Hematopoietic multipotent progenitor cell (in vitro differentiated cells): ENCODE measurements at places on chromosomes 16 and 17.

GRCh38 chr17:31690151-31690551, 168.9 kb downstream of the COPRS start:
- DNase-seq: no peak

DNA sequence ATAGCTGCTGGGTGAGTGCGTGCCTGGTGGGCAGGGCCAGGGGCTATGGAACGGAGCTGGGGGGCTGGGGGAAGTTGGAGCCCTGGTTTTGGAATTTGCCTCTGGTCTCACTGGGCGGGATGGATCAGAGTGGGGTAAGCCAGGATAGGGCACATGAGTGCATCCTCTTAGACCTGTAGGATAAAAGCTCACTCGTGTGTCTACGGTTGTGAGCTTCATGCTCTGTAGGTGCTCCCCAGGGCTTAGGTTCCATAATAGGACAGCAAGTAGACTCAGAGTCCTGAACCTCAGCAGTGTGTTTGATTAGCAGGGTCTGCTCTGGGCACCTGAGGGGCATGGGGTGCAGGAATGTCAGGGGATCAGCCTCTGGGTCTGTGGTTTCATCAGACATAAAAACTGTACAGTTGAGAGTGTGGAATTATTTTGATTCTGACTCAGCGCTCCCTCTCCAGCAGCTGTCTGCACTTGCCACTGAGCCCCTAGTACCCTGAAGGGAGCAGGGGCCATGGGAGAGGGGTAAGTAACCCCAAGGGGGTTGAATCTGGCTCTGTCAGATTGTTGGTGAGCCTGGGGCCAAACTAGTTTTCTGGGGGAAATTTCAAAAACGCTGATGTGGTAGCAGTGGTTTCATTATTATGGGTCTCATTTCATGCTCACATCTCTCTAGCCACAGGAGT, 84.2 kb upstream of the LGALS9 start:
- no peak for DNase-seq

- no peak for DNase-seq
These were observed 235.8 kb upstream of the NLRP1 start for GRCh38 chr17:5819921-5820685.

DNA sequence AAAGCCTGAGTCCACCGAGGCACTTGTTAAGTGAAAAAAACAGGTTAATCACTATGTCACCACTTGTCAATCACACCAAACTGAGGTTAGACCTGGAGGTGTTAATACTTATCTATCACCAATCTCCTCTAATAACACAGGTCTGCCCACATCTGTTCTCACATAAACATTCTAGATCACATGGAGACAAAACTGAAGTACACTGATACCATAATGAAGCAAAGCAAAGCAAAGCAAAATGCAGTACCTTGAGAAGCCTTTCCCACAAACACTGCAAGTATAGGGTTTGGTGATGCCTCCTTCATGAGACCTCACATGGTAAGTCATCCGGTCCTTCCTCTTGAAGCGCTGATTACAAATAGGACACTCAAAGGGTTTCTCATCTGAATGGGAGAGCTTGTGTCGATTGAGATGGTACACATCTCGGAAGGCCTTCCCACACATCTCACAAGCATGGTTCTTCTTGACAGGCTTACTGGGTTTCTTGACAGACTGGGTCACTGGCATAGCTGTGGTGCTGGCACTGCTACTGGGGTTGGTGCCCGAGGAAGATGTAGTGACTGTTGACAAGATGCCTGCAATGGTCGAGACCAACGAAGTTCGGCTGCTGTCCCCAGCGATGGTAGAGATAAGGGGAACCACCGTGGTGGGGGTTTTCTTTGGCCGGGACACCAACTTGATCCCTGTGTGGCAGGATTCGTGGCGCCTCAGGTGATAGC, 5.4 kb downstream of the VEZF1 start:
- DNase-seq: no peak

DNA sequence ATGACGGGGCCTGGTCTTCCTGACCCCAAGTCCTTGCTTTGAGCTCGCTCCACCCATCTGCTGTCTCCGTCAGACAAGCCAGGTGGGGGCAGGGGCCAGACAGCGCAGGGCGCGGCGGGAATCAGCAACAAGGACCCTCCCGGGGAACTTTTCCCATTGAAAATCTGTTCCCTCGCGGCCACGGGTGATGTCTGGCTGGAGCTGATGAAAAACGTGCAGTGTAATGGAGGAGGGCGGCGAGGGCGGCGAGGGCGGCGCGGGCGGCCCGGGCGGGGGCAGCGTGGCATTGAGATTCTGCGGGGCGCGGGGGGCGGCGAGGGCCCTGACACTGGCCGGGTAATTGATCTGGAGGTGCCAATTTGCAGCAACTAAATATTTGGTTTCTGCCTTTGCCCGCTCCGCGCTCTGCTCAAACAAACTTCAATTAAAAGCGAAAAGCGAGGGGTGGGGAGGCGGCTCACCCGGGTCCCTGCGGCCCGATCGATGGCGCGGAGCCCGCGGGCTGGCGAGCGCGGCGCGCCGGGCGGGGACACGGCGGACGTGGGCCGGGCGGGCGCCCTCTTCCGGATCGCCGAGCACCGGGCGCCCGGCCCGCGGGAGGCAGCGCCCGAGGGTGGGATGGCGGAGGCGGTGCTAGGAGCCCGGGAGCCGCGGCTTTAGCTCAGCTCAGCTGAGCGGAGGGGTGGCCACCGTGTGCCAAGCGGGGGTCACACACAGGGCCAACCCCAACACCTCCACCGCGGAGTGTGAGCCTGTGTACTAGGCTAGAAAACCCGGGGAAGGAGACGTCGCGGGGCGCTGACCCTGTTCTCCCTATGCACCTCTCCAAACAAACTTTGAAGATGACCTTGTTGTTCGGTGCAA, 32.4 kb downstream of the DCAKD start:
- peak; percentile 43 for DNase-seq

DNA sequence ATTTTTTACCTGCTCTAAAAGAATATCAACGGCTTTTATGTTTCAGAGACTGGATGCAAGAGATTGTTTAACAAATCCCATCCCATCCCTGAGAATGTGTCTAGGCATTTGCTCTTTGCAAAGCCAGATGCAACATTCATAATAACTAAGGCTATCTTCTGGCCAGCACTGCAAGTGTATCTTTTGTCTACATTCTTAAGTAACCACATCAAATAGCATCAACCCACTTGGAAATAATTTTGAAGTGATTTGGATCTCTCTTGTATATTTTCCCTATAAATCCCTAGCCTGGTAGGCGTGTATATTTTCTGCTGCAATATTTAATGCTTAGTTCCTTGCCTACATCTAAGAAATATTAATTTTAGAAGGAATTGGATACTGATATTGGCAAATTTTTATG, 64.3 kb downstream of the PIGL start:
- no peak for DNase-seq

GRCh38 chr16:46736695-46737094, 11.4 kb downstream of the MYLK3 start:
- no peak for DNase-seq

DNA sequence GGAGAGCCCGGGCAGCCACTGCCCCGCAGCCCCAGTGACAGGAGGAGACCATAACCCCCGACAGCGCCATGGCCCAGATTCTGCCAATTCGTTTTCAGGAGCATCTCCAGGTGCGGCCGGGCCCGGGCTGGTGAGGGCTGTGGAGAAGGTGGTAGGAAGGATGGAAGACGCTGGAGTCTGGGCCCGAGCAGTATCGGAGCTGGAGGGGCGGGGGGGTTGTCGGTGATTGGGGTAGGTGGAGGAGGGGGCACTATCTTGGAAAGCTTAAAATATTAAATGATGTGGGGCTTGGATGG, 317 bp downstream of the CLTC start:
- DNase-seq: no peak
